ENCODE measurements at places on chromosomes 7 and 10.

DNA sequence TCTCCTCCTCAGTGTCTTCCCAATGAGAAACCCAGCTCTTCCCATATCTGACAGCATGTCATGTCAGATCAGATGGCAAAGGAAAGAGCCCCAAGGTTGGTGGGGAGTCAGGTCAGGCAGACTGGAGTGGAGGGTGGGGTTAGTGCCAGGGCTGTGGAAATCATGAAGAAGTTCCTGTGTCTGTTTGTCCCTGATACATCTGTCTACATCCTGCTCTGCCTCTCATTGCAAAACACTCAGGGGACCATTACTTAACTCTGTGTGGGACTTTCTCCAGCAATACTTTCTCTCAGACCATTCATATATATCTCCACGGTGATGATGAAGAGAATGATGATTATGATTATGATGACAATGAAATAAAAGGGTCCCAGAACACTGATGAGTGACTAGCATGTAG is 3.3 kb downstream of the PRRT4 start:
- DNase-seq, result no peak

GRCh38 chr7:28075674-28076358 is 104.8 kb downstream of the JAZF1 start:
- no peak for DNase-seq

- no peak for DNase-seq
Measured at GRCh38 chr7:16961641-16962040, 79.9 kb upstream of the AGR3 start.

- DNase-seq, result no peak
Measured at GRCh38 chr10:124870854-124871425, 69.3 kb downstream of the ABRAXAS2 start.

GRCh38 chr10:110474017-110474416 is 23.7 kb upstream of the DUSP5 start:
- no peak for DNase-seq

- no peak for DNase-seq
Measured at GRCh38 chr7:141649865-141650634, 51.9 kb downstream of the DENND11 start.

DNA sequence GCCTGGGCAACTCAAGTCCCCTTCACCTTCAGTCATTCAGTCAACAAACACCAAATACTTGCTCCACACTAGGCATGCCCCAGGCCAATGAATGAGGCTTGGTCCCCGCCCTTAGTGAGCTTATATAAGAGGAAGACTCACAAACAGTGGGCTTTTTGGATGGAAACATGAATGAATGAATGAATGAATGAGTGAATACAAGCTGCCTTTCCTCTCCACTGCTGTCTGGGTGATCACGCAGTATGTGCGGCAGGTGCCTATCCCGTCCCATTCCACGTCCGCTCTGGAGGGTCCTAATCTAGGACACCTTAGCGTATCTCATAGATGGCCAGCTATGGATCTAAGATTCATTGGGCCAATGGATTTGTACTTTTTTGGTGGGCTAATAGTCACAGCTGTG is 19.8 kb upstream of the GTF2I start:
- DNase-seq, result no peak

Data from stimulated activated CD4-positive, alpha-beta T cell treated with anti-CD3 and anti-CD28 coated beads, Interleukin-15, amount 100 ng/mL, for 1 hour (primary cell).